ENCODE measurements at places on chromosomes 7 and 10.

GRCh38 chr10:73848821-73849489, 25.4 kb downstream of the CAMK2G start:
- DNase-seq, result peak; percentile 97

DNA sequence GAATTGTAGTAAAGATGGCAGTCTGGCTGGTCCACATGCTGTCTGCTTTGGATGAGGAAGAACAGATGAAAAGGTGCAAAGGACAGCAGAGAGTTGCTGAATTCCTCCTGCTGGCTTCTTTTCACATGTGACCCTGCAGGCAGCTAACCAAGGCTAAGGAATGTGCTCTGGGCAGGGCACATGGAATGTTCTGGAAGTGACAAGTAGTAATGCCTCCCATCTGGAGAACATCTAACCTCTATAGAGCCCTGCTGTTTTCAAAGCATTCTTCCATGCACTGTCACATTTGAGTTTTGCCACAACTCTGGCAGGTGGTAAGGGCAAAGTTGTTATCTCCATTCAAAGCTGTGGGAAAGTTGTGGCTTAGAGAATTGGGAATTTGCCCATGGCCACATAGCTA, 208.8 kb downstream of the STK31 start:
- no peak for DNase-seq

DNA sequence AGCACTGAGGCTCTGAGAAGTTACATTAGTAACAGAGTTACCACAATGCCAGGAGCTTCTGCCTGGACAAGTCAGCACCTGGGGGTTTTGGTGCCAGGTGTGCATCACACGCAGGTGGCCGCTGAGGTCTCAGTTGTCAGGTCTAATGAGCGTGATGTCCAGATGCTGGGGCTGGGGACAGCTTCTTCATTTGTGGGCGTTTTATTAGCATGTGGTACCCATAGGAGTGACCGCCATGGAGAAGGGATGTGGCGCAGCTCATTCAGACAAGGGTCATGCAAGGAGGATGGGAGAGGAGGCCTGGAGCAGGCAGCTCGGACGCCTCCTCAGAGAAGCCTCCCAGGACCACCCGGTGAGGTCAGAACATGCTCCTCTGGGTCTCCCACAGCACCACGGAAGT, 27.8 kb downstream of the FAM241B start:
- no peak for DNase-seq

DNA sequence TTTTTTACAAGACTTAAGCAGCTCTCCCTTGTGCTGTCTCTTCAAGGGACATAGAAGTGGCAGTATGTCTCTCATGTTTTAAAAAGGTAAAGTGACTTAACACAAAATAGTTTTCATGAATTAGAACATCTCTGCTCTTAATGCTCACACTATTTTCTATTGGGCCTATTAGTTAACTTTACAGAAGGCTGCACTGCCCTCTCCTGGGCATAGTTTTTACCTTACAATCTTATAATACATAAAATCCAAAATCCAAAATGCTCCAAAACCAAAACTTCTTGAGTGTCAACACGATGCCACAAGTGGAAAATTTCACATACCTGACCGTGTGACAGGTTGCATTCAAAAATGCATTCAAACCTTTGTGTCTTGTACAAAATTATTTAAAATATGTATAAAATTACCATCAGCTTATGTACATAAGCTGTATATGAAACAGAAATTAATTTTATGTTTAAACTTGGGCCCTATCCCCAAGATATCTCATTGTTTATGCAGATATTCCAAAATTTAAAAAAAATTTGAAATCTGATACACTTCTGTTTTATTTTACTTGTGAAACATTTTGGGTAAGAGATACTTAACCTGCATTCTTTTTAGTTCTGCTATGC, 25.8 kb downstream of the TES start:
- DNase-seq, result peak; percentile 84

DNA sequence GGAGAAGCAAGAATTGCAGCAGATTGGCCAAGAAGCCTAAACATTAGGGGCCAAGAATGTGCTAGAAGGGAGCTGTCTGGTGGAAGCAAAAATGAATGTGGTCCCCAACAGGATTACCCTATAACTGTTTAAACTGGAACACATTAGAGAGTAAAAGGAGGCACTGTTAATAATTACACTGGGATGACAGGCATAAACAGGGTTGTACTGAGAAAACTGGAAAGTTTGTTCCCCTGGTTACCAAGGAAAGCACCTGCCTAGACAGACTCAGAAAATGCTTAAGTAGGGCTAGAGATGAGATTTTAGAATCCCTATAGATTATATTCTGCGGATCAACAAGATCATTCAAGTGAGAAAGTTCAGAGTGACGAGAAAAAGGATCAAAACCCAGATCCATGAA, 100.8 kb downstream of the CTTNBP2 start:
- DNase-seq, result no peak

GRCh38 chr10:114548662-114549061, 109.4 kb downstream of the ABLIM1 start:
- peak; percentile 32 for DNase-seq

GRCh38 chr7:87267239-87267900, 47.8 kb upstream of the TMEM243 start:
- DNase-seq, result no peak

- no peak for DNase-seq
Measured at GRCh38 chr7:127322351-127322750, 69.6 kb upstream of the GRM8 start.

DNA sequence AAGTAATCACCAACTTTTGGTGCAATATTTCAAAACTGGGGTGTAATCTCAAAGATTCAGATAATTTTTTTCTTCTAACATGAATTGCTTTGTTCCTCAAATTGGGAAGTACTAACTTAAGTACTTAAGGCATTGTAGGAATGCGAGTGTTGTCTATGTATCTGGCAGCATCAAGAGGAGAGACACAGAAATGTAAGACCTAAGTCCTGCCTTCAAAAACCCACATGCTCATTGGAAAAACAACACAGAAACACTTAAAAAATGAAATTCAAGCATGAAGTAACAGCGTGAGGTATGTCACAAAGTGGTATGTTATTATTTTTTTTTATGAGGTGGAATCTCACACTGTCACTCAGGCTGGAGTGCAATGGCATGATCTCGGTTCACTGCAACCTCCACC, 288.5 kb downstream of the ZEB1 start:
- DNase-seq, result no peak

GRCh38 chr10:131822013-131822691, 78.7 kb upstream of the PPP2R2D start:
- DNase-seq, result no peak

- no peak for DNase-seq
Measured at GRCh38 chr10:14487488-14487883, 156.8 kb upstream of the FRMD4A start.

- peak; percentile 82 for DNase-seq
Measured at GRCh38 chr7:137962875-137963507, 38.9 kb downstream of the CREB3L2 start.

GRCh38 chr10:60629332-60629731, 148.9 kb upstream of the CDK1 start:
- no peak for DNase-seq

GRCh38 chr10:77049896-77050295, 587.7 kb downstream of the KCNMA1 start:
- no peak for DNase-seq

DNA sequence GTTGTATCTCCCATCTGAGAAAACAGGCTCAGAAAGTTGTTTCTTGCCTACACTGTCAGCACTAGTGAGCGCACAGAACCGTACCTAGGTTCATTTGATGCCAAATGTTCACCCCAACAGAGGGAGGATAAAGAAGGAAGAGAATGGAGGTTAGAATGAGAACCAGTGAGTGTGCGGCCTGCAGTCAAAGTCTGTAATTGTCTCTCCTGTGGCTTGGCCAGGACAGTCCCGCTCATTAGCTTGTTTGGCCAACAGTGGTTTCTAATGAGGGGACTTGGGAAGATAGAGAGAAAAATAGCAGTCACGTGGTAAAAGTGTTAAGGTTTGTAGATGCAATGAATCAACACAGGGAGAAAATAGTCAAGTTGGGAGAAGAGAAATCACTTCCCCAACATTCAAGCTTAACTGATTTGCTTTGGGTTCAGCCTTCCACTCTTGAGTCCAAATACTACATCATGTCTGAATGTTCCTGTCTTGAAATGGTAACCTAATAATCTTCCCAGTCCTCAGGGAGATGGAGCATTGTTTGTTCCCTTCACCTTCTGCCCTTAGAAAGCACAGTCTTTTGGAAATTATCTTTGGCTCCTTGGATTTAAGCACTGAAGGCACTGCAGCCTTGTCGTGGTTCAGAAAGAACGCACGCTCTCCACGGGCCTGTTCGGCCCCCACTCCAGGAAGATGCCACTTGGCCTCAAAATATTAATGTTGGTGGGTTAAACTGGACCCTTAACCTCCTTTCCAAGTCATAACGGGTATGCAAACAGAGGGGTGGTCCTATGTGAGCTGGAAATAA, 360.4 kb upstream of the ZNF32 start:
- no peak for DNase-seq

DNA sequence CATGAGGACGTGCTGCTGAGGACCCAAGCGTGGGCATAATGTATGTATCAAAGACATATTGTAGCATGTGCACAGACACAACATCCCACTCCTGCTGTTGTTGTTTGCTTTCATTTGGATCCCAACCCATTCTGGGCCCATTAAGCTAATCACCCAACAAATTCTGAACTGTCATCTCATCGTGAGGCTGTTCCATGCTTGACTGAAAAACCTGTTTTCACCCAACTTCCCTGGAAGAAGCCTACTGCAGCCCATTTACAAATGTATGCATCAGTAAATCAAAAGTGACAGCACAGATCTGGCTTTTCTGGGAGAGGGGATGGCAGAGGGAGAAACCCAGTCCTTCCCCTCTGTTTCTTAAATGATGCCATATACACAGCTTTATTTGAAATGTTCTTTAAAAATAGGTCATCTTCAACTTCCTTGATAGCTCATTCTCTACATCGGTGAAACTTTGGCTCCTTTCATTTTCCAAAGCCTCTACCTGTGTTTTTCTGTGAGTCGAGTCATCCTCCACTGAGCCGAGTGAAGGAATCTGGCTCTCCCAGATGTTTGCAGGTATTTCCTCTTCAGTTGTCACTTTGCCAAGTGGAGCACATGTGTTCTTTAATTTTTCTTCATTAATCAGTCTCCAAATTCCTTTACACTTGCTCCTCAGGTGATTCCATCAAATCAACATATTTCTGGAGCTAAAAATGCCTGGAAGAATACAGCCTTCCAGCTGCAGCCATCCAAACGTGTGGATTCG, 151.8 kb downstream of the CHN2 start:
- no peak for DNase-seq

- no peak for DNase-seq
Measured at GRCh38 chr7:158447151-158447505, 140.5 kb downstream of the PTPRN2 start.

DNA sequence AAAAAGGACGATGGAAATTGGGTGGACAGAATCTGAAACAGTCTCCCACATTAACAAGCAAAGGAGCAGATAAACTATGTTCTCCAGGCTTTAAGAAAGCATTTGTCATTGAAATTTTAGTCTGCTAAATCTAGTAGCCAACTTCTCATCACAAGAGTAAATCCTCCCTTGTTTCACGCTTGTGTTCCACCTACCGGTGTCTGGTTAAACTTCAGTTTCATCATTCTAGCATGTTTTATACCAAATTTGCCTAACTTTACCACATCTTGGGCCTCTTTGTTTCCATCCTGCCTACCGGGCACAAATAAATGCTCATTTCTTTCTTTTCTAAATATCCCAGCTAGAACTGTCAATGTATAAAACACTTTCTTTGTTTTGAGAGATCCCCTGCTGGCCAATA, 5.8 kb downstream of the LIPA start:
- no peak for DNase-seq

DNA sequence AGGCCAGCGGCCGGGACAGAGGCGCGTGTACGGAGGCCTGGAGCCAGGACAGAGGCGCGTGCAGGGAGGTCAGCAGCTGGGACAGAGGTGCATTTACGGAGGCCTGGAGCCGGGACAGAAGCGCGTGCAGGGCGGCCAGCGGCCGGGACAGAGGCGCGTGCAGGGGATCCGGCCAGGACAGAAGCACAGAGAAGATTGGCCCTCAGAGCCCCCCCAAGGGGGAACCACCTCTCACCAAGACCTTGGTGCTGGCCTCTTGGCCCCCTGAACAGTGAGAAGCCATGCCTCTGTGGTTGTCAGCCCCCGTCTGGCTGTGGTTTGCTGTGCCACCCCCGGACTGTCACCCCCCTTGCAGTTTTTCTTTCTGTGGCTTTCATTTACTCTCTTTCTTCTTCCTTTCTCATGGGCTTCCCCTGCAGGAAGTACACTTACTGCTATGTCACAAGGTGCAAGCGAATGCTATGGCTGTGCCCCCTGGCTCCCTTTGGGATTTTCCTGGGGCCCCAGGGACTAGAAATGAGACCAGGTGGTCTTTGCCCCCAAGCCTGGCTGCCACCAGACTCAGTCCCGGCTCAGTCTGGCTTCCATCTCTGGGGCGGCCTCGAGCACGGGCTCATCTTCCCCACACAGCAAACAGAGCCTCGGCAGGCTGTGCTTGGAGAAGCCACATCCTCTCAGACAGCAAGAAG, 41.1 kb downstream of the INSIG1 start:
- DNase-seq, result peak; percentile 34

GRCh38 chr7:76133164-76133775, 68.4 kb upstream of the SRRM3 start:
- DNase-seq, result no peak

DNA sequence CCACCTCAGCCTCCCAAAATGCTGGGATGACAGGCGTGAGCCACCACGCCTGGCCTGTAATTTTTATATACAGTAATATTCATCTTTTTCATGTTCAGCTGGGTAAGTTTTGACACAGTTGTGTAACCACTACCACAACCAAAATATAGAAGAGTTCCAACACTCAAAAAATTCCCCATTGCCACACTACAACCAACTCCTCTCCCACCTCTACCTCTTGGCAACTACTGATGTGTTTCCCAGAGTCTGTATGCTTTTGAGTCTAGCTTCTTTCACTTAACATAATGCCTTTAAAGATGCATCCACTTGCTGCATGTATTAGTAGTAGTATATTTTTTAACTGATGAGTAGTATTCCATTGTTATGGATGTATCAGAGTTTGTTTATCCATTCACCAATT, 90.7 kb downstream of the SRPK2 start:
- no peak for DNase-seq

DNA sequence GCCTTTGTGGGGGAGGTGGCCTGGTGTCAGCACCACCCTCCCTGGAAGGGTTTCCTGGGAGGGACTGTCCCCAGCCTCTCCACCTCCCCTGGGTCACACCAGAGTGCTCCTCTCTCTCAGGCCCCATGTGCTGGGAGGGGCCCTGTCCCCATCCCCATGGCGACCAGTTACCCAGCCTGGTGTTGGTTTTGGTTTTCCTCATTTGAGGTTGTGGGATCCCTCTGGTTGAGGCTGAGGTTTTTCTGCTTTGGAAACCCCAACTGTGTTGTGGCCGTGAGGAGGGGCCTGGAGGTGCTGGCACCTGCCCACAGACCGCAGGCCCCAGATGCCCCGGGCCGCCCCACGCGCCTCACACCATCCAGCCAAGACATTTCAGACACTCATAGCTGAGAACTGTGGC, 106.3 kb downstream of the GRK5 start:
- peak; percentile 68 for DNase-seq

- DNase-seq, result no peak
Measured at GRCh38 chr7:113880559-113880958, 38.2 kb downstream of the PPP1R3A start.

- peak; percentile 29 for DNase-seq
Measured at GRCh38 chr10:29078919-29079318, 210.0 kb upstream of the LYZL1 start.

All from hematopoietic multipotent progenitor cell treated with erythropoietin and hydrocortisone succinate and interleukin-3 and kit ligand, for 4 days (in vitro differentiated cells).